ENCODE measurements at places on chromosomes 13 and 19.

DNA sequence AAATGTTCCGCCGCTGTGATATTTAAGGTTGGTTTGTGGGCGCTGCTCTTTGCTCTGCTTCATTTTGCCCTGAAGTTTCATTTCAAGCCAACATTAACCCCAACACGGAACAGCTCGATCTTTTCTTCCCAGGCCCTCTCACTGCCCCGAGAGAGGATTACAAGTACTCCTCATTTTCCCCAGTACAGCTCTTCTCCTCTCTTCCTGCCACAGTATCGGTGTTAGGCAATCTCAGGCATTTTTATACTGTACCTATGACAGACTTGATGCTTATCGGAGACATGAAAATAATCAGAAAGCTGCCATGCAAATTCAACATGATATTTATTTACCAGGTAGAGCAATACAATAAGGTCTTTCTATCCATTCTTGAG lies 1.3 kb upstream of the EDNRB start:
- no peak for DNase-seq

- DNase-seq: no peak
These were observed 511.9 kb upstream of the HTR2A start for GRCh38 chr13:47408546-47409319.

GRCh38 chr13:21065686-21066085 lies 4.3 kb upstream of the LATS2 start:
- no peak for DNase-seq

DNA sequence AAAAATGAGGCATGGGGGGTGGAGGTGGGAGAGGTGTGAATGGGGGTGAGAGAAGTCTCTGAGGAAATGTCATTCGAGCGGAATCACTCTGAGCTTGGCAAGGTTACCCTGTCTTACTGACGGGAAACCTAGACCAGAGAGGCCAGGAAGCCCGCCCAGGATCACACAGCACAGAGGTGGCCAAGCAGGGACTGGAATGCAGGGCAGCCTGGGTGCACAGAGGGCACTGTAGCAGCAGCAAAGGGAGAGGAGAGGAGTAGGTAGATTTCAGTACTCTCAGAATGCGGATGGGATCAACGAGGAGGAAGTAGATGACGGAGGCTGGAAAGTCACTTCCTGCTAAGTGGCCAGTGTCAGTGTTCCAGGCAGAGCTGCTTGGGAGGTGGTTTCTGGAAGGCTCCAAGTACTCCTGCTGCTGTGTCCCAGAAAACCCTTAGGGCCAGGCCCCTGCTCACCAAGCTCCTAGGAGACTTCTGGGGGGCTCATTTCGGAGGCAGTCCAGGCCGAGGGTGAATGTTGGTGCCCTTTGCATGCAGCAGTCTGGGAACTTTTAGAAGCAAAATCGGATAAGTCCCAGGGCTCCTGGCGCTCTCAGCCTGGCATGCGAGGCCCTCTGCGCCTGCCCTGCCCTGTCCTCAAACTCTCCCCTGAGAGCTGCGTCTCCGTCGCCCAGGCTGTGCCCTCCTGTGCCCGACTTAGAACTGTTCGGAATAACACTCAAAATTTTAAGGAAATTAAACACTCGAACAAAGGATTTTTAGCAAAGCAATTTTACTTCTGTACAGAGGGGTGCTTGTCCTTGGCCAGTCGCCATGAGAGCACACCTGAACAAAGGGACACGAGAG lies 33.5 kb downstream of the DNM2 start:
- no peak for DNase-seq

DNA sequence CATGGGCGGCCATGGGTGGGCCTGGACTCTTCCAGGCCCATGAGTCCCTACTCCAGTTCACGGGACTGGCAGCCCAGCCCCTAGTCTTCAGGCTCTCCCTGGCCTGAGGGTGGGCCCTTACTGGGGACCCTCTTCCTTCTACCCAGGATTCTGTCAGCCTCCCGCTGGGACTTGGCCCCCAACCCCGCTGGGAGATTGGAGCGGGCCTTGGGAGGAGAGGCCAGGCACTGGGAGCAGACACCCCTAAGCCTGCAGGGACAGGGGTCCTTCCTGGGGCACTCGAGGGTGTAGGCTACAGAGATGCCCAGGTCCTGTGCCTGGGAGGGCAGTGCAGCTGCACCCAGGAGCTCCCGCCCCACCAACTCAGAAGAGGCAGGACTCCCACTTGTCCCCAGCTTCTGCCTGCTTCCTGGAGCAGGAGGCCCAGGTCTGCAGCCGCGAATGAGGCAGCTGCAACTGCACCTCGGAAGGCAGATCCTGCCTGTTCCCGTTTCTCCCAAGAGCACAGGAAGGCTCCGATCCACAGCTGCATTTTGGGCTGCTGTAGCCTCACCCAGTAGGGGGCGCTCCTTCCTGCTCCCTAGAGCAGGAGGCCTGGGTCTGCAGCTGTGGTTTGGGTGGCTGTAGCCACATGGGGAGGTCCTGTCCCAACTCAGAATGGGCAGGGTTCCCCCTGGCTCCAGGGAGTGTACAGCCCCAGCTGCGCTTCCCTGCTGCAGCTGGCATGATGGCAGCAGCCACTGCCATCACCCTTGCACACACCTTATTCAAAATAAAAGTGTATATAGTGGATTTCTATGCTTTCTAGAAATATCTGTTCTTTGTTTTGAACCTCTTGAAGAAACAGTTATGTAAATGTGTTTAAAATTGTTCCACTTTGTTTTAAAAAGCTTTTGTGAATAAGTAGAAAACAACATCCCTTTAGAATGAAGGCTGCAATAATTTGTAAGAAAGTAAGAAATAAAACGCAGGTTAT lies 46.8 kb downstream of the TEX26 start:
- DNase-seq: no peak

DNA sequence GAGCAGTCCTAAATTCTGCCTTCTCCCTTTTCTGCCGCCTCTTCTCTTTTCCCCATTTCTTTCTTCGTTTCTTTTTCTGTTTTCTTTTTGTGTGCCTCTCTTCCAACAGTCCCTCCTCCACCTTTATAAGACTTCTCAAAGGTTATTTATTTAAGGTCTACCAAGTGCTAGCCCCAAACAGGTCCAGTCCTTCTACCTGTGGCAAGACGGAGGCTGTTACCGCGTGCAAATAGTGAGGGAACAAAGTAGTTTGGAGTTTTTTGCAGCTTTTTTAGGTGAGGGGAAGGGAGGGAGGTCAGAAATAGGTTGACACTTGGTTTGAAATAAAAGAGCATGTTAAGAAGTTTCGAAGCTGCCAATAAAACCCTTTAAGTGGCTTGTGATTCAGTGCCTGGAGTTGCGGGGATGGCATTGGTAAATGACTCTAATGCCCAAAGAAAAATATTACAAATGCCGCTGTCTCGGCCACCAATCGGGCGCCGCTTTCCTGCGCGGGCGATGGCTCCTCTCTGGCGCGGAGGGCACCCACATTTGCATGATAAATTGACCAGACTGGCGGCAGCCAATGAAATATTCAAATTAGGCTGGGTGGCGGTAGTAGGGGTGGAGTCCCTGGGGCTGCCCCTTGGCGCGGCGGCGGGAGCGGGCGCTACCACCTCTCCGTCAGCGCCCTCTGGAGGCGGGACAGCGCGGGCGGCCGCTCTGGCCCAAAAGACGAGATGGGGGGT lies 7.5 kb upstream of the TSHZ3 start:
- DNase-seq: peak; percentile 19

DNA sequence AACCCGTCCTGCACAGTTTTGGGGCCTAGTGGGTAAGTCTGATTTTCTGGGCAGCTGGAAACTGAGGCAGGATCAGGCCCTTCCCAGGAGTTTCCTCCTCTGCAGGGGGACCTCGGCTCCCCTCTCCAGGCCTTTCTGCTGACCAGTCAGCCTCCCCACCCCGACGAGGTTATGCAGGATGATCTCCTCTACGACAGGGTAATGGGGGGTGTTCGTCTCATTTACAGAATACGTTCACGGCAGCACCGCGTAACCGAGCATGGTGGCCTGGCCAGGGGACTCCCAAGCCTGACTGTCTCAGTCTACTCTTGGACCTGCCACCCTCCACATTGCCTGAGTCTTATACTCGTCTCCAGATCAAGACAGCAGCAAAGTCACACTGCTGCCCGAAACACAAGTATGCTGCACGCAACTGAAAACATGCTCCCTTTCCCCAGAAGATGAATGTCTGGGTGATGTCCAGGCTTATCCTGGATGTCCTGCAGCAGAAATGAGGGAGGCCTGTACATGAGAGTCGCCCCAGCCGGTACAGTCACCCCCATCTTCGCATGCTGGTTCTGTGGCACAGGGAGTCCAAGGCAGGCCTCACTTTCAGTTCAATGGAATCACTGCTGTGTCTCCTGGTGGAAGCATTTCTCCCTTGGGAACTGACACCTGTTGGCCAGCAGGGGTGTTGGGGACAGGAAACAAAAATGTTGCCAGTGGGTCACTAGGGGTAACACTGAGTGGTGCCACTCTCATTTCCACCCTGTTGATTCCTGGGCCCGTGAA lies 120.8 kb downstream of the SOX1 start:
- DNase-seq: no peak

GRCh38 chr19:42206871-42207755 lies 10.4 kb downstream of the DEDD2 start:
- no peak for DNase-seq
